ENCODE measurements at places on chromosomes 6 and 20.

DNA sequence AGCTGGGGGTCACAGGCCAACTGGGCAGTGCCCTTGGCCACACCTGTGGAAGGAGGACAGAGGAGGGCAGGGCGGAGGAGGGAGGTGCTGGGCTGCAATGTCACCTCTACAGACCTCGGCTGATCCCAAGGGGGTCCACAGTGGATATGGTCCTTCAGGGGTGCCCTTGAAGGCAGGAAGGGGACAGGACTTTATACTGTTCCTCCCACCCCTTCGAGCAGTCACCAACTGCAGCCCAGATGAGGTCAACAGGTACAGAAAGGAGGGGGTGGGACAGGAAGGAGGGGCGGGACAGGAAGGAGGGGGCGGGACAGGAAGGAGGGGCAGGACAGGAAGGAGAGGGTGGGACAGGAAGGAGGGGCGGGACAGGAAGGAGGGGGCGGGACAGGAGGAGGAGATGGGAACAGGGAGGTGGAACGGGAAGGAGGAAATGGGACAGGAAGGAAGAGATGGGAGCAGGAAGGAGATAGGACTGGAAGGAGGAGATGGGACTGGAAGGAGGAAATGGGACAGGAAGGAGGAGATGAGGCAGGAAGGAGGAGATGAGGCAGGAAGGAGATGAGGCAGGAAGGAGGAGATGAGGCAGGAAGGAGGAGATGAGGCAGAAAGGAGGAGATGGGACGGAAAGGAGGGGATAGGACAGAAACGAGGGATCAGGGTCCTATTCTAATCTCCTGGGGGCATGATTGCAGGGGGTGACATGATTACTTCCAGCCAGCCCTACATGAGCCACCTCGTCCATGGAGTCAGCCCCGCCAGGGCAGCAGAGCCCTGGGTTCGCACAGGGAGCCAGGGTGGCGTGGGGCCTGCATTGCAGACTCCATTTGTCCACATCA is 19.4 kb upstream of the MRGBP start:
- DNase-seq = peak; percentile 79

- no peak for DNase-seq
Measured at GRCh38 chr20:48669946-48670605, 157.7 kb downstream of the PREX1 start.

DNA sequence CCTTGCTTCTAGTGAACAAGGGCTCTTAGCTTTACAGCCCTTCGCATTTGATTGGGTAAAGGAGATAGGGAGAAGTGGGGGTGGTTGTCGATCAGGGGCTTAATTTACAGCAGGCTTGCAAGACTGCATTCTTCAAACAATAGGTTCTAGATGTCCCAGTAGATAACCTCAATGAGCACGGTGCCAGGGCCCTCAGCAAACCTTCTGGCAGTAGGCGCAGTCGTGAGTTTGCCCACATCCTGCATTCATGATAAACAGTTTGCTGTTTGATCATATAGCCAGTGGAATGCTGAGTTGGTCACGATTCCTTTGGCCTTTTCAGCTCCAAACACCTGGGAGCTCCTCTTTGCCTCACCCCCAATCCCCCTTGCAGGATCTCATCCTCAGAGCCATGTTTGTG is 27.5 kb downstream of the SUN5 start:
- no peak for DNase-seq

- DNase-seq = no peak
Measured at GRCh38 chr6:129667621-129668020, 42.4 kb downstream of the ARHGAP18 start.

- no peak for DNase-seq
Measured at GRCh38 chr6:2141644-2142290, 103.6 kb downstream of the GMDS start.

DNA sequence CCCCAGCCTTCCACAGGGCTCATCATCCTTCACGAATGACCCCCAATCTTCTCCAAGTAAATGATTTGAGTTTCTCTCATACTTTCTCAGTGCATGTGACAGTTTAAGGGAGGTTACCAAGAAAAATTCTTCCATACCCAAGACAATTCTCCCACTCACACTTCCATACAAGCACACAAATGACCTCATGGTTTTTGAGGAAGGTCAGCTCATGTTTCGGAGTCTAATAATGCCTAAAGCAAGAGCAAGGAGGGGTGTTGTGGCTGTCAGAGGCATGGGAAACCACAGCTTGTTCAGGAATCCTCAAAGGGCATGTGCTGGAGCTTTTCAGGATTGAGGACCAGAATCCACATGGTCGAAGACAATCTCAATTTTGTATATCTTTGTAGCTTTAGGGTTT is 279.0 kb downstream of the MAFB start:
- DNase-seq = no peak

GRCh38 chr6:7591770-7592169 is 1.8 kb downstream of the SNRNP48 start:
- no peak for DNase-seq

- DNase-seq = no peak
Measured at GRCh38 chr20:17580895-17581294, 11.0 kb downstream of the DSTN start.

GRCh38 chr20:17619351-17620093 is 49.6 kb downstream of the DSTN start:
- no peak for DNase-seq

GRCh38 chr6:34517461-34517881 is 38.7 kb downstream of the SPDEF start:
- no peak for DNase-seq

DNA sequence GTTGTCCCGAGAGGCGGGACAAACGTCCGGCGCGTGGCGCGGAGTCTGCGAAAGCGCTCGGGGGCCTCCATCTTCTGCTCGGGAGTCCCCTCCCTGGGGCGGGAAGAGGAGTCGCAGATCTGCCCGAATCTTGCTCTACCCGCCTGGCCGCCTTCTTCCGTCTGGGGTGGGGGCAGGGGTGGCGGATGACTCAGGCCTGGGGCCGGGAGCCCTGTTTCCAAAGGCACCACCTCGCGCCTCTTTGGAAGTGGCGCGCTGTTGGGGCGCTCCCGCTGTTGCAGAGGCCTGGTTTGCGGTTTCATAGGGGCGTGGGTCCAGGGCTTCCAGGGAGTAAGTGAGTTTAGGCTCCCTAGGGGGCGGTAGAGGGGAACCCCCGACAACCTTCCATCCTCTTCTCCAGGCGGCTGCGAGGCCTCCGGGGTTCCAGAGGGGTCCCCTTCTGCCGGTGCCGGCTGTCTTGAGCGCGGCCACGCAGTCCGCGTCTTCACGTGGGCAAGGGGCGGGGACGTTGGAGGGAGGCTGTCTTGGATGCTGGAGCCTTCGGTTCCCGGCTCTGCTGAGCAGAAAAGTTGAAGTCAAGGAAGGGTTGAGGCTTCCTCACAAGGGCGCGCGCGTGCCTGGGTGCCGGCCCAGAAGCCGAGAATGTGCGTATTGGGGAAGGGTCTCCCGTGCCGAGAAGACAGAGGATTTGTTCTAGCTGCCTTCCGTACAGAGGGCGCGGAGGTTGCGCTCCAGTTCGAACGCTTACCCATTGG is 2.6 kb upstream of the TFAP2C start:
- no peak for DNase-seq

- peak; percentile 14 for DNase-seq
Measured at GRCh38 chr20:33947709-33948295, 45.9 kb upstream of the RALY start.
